ENCODE measurements at places on chromosomes 3 and 15. TPM values are rescaled to one million over a fixed set of nuclear protein-coding genes. Genes with fewer than 3 reads are reported as not detected.

DNA sequence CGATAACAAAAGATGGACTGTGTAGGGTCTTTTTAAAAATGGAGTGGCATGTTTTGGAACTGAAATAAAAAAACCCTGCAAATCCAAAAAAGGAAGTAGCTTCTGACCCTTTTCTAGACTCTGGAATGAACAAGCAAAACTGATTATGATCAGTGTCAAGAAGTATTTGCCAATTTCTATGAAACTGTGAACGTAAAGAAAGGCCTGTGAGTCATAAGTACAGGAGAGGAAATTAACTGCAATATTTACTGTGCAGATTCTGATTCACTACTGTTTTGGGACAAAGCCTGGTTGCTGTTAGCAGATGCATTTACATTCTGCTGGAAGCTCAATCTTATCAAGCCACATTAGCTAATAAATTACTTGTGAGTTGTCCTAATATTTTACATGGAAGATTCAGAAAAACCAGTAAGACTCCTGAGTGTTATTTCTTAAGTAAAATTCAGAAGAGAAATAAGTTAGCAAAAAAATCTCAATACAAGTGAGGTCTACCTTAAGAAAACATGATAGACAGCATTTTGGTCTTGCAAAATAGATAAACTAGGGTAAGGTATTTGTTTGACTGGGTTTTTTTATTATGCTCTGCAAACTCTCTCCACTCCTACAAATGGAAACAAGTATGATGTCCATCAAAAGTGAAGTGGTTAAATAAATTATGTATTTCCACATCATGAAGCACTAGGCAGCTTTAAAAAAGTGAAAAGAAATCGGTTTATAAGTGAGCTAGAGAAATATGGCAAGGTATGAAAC is 90.2 kb upstream of the LMOD3 start:
- no peak for DNase-seq

DNA sequence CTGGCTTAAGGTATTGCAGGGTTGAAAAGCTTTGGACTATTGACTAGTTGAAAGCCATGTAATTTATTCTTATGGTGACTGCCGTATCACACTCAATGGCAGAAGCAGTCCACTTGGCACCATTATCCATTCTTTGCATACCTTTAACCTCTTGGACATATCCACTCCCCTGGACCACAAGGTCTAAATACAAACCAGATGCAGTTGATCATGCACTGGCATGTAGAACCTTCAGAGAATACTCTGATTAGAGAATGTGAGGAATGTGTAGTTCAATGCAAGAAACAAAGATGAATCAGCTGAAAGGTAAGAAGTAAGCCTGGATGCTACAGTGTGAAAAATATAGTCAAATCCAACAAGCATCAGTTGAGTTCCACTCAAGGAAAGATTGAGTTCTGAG is 93.1 kb downstream of the FRMD5 start:
- no peak for DNase-seq

DNA sequence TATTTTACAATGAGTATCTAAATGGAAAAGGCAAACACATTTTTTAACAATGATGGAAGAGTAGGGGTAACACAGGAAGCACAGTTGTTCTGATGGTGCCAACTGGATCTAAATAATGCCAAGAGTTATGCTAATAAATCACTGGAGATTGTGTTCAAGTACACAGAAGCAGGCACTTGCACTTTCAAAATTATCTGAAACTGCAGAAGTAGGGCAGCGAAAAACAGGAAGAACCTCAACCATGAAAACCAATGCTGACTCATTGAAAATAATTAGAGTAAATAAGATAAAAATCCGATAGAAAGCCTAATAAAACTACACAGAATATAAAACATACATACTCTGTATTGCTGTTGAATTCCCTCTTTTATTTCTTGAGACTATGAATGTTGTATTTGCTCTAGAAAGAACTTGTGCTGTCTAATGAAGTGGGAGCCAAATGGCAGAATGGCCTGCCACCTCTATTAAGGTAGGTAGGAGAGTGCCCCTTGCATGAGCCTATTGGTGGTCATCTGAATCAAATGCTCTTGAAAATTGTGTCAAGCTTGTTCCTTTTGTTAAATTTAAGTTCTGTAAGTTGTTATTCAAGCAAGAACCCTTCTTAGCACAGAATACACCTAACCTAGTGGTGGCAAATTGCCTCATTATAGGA is 93.7 kb downstream of the ABI3BP start:
- DNase-seq: no peak

CD96 gene
- 0.33 TPM for total RNA-seq

DNA sequence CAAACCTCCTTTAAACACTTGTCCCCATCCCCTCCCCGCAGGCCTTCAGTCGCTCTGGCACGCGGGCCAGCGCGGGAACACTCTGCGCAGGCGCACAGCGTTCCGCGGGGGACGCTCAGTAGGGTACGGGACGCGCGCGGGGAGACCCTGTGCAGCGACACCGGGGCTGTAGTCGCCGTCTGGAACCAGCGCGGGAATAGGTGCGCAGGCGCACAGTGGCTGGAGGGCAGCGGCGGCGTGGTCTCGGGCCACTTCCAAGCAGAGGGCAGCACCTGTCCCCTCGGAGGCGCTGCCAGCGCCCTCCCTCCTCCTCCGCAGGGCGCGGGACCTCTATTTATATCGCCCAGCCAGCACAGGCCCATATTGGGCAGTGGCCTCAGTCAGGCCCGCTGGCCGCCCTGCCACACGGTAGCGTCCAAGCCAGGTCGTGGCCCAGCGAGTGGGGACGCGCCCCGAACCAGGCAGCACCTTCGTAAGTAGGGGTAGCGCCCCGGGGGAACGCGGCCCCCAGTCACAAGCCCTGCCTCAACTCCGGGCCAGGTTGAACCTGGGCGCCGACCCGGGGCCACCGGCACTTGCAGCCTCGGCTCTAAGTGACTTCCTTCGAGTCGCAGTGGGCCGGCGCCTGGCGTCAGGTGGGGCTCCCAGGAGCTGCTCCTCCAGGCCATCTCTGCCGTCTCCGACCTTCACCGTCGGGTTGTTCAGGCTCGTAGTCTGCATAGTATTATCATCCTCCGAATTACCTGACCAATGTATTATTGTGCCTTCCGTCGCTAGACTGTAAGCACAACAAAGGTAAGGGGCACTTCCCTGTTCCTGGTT is at the start of gene KBTBD12:
Gene KBTBD12 (plus strand): TSS at position 118 of the 822 bp plus-strand sequence. CDS start 7,830 bp downstream, outside the sequence.
- peak; percentile 62 for DNase-seq

GP5 gene
- total RNA-seq: not detected
